Effector CD8-positive, alpha-beta T cell (primary cell): ENCODE measurements at places on chromosomes 2 and 18.

- DNase-seq, result no peak
Measured at GRCh38 chr2:151983221-151983620, 115.6 kb downstream of the CACNB4 start.

DNA sequence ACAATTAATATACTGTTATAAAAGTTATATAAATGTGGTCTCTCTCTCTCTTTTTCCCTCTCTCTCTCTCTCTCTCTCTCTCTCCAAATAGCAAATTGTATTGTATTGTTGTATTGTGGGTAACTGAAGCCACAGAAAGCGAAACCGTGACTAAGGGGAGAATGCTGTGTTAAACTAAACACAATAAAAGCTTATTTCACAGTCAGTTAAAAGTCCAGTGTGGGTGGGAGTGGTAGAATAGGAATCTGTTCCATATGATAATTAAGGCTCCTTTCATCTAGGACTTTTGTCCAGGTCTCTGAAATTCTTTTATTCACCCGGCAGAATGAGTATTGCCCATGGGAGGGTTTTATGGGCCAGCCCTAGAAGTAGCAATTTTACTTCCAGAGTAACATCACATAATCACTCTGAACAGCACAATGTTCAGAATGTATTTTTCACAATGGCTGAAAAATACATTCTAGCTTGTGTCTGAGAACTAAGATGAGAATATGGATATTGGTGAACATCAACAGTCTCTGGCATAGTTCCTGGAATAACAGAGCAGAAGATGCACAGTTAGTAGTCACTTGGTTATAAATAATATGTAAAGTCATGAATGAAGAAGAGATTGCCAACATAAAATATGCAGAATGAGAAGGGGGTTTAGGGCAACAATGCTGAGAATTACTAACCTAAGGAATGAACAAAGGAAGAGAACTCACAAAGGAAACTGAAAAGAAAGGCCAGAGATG is 399.1 kb downstream of the PLCL1 start:
- no peak for DNase-seq

DNA sequence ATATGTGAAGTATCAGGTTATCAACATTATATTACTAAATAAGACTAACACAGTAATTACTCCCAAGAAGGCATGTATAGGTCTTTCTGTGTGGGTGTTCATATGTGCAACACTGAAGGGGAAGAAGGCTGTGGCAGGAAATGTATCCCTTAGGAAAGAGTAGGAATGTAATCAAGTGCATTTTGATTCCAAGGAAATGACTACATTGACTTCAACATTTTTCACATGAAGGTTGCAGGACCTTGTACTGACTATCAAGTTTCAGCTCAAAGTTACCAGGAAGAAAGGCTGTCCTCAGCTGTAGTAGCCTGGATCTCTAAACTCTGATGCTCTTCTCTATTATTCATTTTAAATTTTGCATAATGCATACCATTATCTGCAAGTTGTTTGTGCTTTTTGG is 680.8 kb downstream of the NYAP2 start:
- no peak for DNase-seq

DNA sequence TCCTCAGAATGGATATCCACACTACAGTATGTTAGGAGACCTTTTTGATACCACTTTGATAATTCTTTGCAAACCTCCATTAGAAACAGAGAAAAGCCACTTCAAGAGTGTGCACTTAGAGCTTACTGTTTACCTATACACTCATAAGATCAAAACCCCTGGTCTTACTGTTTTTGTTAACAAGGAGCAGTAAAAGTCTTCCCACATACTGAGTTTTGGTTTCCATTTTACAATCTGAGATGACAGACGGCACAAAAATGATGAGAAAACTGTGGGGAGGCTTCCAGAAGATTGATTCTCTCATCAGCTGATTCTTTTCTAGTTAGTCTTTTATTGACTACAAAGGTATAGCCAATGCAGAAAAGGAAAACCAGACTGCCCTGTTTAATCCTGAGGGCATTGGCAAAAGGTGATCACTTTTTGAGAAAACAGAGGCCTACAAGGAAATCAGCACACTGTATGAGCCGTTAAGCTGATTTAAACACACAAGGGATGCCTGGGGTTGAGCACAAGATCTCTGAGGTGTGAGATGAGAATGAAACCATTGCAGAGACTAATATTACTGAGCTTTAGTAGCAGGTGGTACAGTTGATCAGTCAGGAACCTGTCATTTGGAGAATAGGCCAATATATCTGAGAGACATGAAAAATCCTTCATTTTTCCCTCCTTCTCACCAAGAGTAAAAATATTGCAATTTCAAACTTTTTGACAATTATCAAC is 368.6 kb downstream of the GRB14 start:
- DNase-seq, result no peak
